ENCODE measurements at places on chromosomes 16 and 17.
A peak's percentile ranks its signal among the peaks of the same experiment; 100 is the strongest.

- DNase-seq = no peak
These were observed 266.2 kb downstream of the UTP18 start for GRCh38 chr17:51526507-51526906.

GRCh38 chr16:29111421-29111820 is 126.6 kb downstream of the LAT start:
- DNase-seq = no peak

DNA sequence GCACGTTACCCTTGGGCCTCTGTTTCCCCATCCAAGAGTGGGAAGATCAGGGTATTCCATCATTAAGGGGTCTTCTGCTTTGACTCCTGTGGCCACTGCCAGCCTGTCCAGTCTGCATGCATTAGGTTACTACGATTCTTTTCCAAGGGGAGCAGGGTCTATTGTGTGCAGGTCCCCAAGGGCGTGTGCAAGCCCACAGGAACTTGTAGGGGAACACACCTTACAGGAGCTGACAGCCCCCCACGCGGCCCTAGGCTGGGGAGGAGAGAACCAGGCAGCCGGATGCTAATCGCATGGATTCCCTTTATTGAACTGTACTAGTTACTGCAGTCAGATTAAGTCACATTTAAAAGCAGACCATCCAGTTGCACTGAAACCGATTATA is 116.7 kb downstream of the C16orf78 start:
- DNase-seq = no peak

DNA sequence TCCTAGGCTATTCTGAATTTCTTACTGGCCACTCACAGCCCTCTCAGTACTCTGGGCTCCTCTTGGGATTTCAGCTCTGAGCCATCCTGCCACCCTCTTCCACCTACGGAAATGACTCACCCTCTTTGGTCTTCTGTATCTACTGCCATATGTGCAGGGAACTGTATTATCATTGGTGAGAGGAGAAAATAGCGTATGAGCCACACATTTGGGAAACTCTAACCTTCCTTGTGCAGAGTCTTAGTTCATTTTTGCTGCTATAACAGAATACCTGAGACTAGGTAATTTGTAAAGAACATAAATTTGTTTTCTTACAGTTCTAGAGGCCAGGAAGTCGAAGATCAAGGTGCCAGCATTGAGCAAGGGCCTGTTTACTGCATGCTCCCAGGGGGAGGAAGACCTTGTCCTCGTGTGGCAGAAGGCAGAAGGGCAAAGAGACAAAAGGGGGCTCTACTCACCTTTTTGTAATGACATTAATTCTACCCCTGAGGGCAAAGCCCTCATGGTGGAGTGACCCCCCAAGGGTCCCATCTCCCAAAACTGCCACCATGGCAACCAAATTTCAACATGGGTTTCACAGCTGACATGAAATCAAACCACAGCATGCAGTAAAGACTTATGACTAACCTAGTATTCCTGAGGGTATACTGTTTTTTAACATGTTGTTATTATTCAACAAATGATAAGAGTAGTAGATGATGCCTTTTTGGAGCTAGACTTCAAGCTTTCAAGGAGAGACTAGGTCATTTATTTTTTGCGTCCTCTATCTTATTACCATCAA is 191.8 kb downstream of the PRKCA start:
- DNase-seq = peak; percentile 47

DNA sequence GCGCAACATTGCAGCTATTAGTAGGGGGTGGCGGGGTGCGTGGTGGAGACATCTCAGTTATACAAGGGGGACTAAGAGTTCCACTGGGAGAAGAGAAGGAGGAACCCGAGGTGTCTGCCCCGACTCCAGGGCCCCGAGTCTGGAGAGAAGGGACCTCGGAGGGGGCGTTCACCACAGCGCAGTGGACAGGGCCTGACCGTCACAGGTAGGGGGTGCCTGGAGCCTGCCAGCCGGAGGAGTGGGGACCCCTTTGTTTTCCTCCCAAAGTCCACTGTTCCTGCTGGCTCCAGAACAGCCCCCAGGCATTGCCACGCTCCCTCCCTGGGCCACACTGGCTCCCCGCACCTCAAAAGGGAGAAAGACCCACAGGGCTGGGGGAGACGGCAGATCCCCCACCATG is 175.9 kb upstream of the TNRC6C start:
- DNase-seq = no peak

- peak; percentile 45 for DNase-seq
These were observed 67.4 kb downstream of the SIAH1 start for GRCh38 chr16:48317614-48318315.

- DNase-seq = no peak
These were observed 48.4 kb upstream of the ACSF3 start for GRCh38 chr16:89045181-89045815.

DNA sequence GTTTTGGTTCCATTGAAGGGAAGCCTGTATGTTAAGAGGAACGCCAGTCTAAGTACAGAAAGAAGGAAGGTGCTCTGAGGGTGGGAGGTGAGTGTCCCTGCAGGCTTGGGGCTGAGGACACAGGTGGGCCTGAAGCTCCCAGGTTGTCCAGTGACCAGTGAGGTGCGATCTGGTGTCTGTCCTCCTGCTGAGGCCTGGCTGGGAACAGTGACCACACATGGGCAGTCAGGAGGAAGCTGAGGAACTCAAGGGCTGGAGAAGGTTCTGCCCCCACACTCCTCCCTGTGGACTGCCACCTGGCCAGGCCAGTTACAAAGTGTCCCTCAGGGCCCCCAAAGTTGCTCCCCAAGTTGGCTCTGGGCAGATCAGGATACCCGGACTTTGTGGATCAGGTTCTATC is 102.1 kb downstream of the N4BP1 start:
- DNase-seq = no peak

- DNase-seq = no peak
These were observed 5.6 kb downstream of the PHB1 start for GRCh38 chr17:49409066-49409465.

GRCh38 chr17:71224824-71225575 is 895.8 kb upstream of the SOX9 start:
- DNase-seq = no peak

GRCh38 chr17:20244671-20245070 is 222.7 kb downstream of the LGALS9B start:
- no peak for DNase-seq

- no peak for DNase-seq
These were observed 2.3 kb downstream of the METRNL start for GRCh38 chr17:83081684-83082201.

GRCh38 chr17:57859601-57860413 is 10.0 kb upstream of the MRPS23 start:
- no peak for DNase-seq

DNA sequence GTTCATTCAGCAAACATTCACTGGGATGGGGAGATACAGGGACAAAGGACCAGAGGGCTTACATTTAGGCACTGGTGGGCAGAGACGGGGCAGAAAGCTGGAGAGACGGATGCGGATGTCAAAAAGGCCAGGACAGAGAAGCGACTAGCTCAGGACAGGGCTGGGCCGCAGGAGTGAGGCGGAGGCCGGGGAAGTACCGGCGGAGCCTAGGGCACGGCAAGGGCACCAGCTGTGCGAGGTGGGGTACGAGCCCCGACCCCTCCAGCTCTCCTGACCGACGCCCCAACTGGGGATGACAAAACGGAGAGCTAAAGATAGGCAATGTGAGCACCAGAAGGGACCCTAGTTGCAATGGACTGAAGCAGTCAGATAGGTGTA is 3.9 kb upstream of the SGCA start:
- no peak for DNase-seq

DNA sequence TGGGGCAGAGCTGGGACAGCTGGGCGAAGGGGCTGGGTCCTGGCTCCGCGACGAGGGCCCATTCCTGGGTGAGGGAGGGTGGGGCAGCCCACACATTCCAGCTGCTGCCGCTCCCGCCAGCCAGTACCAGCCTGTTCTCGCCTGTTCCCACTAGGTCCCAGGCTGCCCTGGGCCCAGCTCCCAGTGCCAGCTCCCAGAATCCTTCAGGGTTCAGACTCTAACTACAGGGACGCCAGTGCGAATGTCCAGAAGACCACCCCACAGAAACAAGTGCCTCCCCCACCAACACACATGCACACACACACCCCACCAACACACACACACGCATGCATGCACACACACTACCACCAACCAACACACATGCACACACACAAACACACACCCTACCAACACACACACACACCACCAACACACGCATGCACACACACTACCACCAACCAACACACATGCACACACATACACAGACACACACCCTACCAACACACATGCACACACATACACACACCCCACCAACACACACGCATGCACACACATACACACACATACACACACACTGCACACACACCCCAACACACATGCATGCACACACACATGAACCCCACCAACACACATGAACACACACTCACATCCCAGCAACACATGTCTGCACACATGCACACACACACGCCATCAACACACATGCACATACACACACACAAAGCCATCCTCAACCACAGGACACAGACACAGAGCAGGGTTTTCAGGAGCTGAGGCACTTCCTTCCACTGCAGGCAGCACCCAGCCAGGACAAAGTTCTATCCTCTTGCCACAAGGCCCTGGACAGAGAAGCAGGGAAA is 27.5 kb upstream of the KRT17 start:
- DNase-seq = no peak

- no peak for DNase-seq
These were observed 17.4 kb upstream of the ERN1 start for GRCh38 chr17:64147110-64148016.

GRCh38 chr17:15134363-15134762 is 130.8 kb downstream of the PMP22 start:
- DNase-seq = peak; percentile 30

GRCh38 chr16:63223851-63224250 is 1187.6 kb upstream of the CDH8 start:
- no peak for DNase-seq

- DNase-seq = no peak
These were observed 25.4 kb downstream of the YWHAE start for GRCh38 chr17:1374431-1375177.

DNA sequence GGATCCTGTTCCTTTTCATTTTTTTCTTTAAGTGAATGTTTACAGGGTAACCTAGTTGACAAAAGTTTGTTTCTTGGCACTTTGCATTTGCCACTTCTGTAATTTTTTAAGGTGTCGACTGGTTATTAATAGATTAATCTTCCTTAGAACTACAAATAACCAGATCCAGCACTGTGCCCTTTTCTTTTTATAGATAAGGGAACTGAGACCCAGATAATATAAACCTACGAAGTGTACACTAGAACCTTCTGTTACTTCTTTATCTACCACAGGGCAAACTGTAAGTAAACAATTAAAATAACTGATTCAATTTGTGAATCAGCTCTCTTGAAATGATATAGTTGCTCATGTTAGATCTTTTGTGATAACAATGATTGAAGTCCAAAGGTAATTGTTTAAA is 55.4 kb downstream of the NLK start:
- peak; percentile 40 for DNase-seq

DNA sequence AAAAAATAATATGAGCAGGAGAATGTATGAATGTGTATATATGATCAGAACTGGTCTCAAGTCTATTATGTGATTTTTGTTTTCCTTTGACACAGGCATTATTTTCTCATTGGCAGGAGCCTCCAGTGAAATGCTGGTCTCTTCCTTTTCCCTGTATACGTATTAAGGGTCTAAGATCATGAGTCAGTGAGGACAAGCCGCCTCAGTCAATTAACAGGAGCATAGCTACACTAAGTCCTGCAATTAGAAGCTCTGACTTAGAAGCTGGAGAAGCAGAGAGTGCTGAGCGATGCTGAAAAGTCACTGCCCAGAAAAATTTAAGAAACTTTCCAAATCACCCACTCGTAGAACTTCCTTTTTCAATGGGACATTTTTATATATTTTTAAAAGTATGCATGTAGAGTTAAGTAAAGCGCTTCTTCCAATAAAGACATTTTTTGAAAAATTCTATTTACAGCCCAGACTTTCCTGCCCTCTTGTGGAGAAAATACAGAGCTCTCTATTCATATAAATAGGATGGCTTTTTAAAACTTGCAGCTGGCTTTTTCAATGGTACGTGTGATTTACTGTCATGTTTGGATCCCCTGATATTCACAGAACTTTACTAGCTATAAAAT is 70.2 kb upstream of the PSMD7 start:
- no peak for DNase-seq

- DNase-seq = no peak
These were observed 3.9 kb downstream of the NFATC3 start for GRCh38 chr16:68089067-68089466.

DNA sequence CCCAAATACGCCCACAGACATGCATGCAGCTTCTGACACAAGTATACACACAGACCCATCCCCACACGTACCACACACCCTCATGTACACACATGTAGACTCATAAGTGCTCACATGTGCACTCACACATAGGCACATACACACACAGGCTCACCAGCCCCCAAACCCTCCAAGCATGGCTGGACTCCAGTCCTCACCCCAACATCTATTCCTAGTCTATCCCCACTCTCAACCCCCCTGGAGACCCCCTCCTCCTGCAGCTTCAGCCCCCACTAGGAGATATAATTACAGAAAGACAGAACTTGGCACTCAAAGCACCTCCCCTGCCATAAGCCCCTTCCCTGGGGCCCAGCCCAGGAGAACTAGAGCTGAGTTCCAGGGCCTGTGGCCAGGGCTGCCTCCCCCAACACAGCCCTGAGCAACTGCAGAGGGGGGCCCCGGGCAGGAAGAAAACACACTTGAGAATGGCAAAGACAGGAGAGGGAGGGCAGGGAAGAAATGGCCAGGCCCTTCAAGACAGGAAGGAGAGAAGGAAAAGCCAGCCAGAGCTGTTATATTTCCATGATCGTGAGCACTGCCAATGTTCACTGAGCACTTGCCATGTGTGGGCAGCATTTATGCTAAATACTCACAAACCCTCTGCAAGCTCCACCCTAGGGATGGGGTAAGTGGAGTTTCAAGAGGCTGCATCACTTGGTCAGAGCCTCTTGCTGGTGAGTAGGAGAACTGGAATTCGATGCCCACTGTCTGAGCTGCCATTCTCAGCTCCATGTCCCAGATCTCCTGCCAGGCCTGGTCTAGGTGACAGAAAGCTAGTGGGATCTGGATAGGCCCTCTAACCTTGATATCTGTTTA is 224.5 kb downstream of the ZNF423 start:
- no peak for DNase-seq

- DNase-seq = peak; percentile 59
These were observed 65.9 kb upstream of the IRX6 start for GRCh38 chr16:55257966-55258613.

GRCh38 chr16:51143196-51143977 is 7.7 kb downstream of the SALL1 start:
- DNase-seq = no peak

- no peak for DNase-seq
These were observed 6.2 kb downstream of the MPP2 start for GRCh38 chr17:43900858-43901754.

DNA sequence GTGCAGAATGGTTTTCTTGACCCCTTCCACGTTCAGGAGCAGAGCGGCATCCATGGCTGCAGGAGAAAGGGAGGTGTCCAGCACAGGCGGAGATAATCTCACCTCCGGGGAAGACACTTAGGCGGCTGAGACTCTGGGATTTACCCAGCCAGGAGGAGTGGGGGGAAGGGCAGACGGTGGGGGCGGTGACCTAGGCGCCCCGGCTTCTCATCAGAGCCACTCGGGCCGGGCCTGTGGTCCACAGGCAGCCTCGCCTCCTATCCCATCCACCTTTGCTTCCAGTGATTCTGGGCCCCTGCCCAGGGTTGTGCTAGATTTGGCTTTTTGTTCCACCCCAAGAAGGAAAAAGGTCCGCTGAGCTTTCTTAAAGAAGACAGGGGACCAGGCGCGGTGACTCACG is at the start of gene AIPL1:
AIPL1 (minus strand) TSS at position 71 of the 400 bp plus-strand sequence; CDS start at position 54, 17 bp downstream.
- DNase-seq = no peak

Measured in hematopoietic multipotent progenitor cell treated with erythropoietin and hydrocortisone succinate and interleukin-3 and kit ligand, for 8 days (in vitro differentiated cells).